ENCODE measurements at places on chromosomes 11 and 22.

GRCh38 chr11:7563281-7563680 is 49.5 kb downstream of the PPFIBP2 start:
- no peak for DNase-seq

- no peak for DNase-seq
Observed at GRCh38 chr11:4704054-4704789, at the start of gene MMP26. TSS of gene MMP26 (plus strand) at chr11:4704784.

- peak; percentile 55 for DNase-seq
Observed at GRCh38 chr22:32796865-32797573, 4.5 kb upstream of the TIMP3 start.

DNA sequence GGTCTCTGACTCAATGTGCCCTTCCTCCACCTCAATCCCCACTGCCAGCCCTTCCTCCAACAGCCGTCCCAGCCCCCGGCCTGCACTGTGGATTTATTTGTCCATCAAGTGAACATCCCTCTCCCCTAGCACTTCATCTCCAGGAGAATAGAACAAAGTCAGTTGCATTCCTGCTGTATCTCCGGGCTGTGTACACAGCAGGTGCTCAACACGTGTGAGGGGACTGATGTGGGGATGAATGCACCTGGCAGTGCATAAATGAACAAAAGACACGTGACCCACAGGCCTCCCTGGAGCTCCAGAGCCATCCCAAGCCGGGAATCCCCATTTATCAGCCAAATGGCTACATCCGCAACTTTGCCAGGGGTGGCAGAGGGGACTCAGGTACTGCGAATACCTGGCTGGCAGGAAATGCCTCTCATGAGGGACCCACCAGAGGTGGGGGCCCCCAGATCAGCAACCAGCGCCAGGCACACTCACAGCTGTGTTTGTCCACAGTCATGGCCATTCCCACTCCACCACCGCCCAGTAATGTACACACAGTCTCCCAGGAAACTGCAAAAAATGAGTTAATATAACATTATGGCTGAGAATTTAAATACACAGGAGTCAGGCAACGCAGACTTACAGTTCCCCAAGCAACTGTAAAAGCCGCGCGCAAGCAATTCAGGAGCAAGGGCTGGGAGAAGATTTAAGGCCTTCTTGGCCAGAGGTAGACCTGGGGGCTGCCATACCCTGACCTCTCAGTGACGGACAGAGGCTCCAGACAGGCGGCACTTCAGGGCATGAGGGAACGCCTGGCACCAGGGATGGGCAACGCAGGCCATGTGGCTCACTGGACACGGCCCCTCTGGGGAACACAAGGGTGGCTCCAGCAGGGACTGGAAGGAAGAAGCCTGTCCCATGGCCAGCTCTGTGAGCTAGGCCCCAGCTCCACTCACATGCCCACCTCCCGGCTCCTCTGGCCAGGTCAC is 50.3 kb upstream of the TCF20 start:
- DNase-seq: no peak

GRCh38 chr11:33116535-33116934 is 44.7 kb downstream of the CSTF3 start:
- DNase-seq: peak; percentile 68

DNA sequence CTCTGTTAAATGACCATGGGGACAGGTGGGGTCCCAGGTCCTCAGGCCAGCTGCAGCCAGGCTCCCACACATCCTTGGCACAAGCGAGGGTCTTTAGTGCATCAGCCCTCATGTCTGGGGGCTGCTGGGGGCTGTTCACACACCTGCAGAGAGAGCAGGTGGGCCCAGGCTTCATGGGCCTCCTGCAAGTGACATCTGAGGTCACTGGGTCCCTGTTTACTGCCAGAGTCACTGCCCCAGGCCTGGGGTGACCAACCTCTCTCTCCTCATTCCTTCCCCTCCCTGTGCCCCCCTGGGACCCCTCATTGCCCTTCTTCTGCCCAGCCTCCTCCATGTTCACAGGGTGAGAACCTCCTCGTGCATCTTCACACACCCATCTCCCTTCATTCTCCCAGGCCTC is 92.4 kb downstream of the RTL6 start:
- DNase-seq: no peak

DNA sequence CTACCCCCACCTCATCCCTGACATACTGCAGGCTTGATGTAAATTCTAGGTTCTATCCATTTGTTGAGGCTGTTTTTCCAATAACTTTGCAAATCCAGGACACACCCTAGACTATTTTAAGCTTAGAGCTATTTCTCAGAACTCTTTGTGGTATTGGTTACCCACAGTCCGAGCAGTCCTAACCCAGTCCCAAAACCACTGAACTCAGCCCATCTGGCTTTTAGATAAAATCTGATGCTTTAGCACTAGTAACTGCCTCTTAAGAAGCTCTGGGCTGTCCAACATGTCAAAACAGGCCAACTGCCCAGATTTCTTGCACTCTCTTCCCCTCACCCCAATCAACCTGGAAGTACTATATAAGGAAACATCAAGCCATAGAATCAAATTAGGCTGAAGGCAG is 344.4 kb upstream of the CADM1 start:
- no peak for DNase-seq

- DNase-seq: no peak
Observed at GRCh38 chr11:115148101-115148500, 356.1 kb downstream of the CADM1 start.

DNA sequence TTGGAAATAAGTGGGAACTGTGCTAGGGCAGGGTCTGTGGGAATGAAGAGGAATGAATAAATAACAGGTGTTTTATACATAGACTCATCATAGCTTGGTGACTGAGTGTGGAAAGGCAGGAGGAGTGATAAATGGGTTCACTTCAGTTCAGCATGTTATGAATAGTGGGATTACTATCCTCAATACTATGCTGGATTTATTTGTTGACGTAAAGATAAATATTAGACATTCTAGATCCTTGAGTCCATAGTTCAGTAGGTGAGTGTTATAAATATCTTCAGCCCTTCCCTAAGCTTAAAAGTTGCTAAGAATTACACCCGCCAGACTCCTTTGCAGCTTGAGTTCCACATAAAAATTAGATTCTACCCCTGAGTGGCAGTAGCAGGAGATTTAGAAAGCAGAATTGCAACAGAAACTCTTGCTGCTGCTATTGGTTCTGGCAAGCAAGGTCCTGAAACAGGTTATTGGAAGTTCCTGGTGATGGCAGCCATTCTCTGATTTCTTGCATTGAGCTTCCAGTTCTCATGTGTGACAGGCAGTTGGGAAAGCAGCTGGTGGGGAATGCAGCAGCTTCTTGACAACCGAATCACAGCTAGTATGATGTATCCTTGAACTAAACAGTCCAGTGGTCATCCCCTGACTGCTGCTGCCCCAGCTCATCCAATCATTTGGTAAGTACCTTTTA is 1558.9 kb downstream of the FAM181B start:
- DNase-seq: no peak

- DNase-seq: no peak
Observed at GRCh38 chr22:50398831-50399648, 55.9 kb downstream of the PPP6R2 start.

GRCh38 chr11:110339456-110340250 is 43.2 kb upstream of the RDX start:
- DNase-seq: no peak

DNA sequence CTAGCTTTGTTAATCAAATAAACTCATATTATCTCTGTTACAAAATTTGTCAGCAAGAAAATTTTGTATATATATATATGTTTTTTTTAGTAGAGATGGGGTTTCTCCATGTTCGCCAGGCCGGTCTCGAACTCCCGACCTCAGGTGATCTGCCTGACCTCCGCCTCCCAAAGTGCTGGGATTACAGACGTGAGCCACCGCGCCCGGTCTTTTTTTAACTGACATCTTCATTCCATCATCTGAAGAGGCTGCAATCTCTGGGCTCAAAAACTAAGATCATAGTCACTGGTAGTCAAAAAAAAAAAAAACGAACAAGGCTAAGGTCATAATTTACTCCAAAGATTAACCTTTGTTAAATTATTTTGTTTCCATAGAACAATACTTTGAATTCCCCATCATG is 5.3 kb upstream of the KLHDC7B start:
- DNase-seq: no peak

DNA sequence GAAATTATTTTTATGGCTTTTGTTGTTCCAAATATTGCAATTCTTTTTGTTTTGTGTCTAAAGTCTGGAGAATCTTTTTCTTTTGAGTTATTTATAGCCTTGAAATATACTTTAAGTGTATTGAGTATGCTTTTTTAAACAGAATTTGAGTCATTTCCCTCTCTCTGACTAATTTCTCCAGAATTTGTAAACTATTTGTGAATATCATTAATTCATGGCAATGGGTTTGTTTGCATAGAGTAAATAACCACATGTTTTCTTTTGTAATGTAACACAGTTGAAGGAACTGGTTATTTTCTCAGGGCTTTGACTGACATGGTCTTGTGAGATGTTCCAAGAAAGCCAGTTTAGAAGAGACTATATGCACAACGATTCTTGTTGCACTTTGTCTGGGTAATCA is 30.9 kb upstream of the MPEG1 start:
- no peak for DNase-seq

- DNase-seq: no peak
Observed at GRCh38 chr22:24681236-24681635, 78.2 kb downstream of the GGT1 start.

DNA sequence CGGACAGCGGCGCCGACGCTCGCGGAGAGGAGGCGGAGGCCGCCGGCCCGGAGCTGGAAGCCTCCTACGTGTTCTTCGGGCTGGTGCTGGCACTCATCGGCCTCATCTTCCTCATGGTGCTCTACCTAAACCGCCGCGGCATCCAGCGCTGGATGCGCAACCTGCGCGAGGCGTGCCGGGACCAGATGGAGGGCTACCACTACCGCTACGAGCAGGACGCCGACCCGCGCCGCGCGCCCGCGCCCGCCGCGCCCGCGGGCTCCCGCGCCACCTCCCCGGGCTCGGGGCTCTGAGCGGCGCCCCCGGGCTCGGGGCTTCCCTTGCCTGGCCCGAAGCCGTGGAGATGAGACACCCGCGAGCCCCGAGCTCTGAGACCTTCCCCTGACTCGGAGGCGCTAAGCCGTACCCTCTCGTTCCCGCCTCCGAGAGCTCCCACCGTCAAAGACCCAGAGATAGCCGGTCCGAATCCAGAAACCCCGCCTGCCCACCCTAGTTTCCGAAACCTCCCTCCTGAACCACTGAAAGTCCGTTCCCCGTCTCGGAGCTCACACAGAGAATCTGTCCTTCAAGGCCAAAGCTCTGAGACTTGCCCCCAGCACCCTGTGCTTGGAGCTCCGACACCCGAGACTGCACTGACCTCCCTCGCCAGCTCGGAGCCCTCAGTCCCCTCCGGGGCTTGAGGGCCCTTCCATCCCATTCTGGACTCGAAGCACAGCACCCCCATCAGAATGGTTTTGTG is 1.5 kb downstream of the TPBGL start:
- no peak for DNase-seq

GRCh38 chr22:24191381-24191841 is 10.1 kb downstream of the SUSD2 start:
- DNase-seq: no peak

DNA sequence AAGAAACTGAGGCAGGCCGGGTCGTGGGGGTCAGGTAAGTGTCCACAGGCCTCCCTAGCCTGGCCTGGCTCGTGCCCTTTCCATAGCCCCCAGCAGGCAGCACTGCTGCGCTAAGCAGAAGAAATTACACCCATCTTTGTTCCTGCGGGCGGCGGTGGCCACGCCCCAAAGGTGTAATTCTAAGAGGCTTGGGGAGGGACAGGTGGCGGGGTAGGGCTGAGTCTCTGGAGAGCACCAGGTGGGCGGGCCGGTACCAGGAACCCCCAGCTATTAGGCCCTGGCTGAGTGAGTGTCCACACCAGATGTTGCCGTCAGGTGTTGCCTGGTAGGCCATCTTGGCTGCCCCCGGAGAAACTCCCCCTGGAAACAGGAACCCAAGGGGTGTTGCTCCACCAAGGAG is 12.3 kb upstream of the ARAP1 start:
- DNase-seq: no peak

DNA sequence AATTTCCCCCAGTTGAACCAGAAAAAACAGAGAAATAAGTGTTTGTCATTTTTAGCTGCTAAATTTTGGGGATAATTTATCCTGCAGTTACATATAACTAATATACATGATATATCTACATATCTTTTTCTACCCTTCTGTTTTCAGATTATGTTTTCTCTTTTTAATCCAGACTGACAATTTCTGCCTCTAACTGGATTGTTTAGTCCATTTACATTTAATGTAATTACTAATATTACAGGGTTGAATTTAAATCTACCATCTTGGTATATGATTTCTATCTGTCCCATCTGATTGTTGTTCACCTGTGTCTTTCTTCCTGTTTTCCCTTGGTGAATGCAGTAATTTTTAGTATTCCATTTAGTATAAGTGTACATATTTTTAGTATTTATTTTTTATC is 5.7 kb downstream of the NNMT start:
- DNase-seq: no peak

DNA sequence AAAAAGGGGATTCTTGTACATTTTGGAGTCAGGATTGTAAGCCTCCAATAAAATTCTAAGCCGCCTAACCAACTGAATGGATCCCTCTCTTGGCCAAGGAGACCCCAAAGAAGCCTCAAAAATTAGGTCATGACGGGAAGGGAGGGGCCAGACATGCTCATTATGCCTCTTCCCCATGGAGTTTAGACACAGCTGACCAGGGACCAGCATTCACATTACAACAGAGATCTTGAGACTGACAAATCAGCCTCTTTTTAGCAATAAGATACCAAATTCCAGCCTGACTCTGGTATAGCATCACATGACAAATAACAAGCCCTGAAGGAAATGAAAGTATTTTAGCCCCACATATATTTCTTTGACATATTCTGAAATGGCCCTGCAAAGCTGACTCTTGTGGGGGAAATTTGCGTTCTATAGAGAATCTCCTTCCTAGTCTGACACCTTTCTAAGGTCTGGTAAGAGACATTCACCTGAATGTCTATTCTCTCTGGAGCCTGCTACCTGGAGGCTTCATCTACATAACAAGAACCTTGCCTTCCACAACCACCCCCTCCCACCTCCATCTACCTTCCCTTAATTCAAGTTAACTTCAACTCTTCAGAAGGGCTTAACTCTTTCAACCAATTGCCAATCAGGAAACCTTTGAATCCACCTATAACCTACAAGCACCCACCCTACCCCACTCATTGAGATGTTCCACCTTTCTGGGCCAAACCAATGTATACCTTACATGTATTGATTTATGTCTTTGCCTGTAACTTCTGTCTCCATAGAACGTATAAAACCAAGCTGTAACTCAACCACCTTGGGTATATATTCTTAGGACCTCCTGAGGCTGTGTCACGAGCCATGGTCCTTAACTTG is 10.3 kb downstream of the GAL start:
- no peak for DNase-seq

- no peak for DNase-seq
Observed at GRCh38 chr11:35134403-35135148, 4.4 kb upstream of the CD44 start.

GRCh38 chr11:122804796-122805195 is 33.5 kb upstream of the CRTAM start:
- no peak for DNase-seq

DNA sequence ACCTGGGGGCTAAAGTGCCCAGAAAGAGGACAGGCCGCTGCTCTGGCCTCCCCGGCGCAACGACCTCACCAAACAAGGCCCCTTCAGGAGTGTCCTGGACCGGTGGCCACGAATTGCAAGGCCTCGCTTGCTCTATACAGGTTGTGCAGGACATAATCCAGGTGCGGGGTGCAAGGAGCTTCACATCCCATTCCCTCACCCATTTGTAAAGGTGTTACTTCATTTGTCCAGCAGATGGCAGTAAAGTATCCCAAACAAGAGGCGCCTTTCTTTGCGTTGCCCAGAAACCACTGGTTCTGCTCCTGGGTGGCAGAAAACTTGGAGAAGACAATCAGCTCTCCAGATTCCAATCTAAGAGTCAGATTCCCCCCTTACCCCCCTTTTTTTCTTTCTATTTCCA is 35.9 kb upstream of the PRDM11 start:
- peak; percentile 81 for DNase-seq
